ENCODE measurements at places on chromosomes 4 and X. TPM values are rescaled to one million over a fixed set of nuclear protein-coding genes. Genes with fewer than 3 reads are reported as not detected.
A peak's percentile ranks its signal among the peaks of the same experiment; 100 is the strongest.

DNA sequence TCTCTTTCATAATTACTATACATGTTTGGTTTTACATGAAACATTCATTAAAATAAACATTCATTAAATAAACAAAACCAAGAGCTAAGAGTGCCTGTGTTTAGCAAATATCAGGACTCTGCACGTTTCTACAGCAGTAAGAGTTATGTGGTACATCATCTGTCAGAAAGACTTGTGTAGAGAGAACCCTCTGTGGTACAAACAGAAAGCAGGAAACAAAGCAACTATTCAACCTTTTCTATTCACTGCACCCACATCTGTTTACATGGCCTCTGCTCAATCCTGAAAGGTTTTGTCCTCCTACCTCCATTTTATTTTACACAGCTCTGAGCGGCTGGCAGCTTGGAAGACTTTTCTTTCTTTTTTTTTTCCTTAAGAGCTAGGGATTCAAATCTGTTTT lies 90.7 kb upstream of the PCDH18 start:
- no peak for DNase-seq

- DNase-seq = no peak
These were observed 954.4 kb downstream of the FAT4 start for GRCh38 chr4:126269106-126269505.

- peak; percentile 28 for DNase-seq
These were observed 46.8 kb upstream of the PITX2 start for GRCh38 chr4:110669663-110670062.

- no peak for DNase-seq
These were observed 118.2 kb downstream of the ZNF827 start for GRCh38 chr4:145820407-145820806.

- DNase-seq = no peak
These were observed 270 bp downstream of the DNAAF6 start for GRCh38 chrX:107206697-107207065.

- DNase-seq = no peak
These were observed 53.6 kb downstream of the HHIP start for GRCh38 chr4:144699565-144699964.

DNA sequence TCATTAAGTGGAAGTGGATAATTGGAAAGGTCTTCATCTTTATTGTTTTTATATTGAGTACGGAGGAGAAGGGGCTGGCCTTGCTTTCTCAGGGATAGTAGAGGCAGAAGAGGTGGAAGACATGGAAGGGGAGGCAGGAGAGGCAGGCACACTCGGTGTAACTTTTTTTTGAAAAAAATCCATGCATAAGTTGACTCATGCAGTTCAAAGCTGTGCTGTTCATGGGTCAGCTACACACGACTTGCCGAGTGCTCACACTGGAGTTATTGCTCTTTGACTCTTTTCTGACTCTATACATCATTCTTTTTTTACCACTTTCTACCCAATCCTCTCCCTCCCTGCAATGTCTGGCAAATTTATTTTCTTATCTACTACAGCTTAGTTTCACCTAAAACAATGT lies 158.3 kb upstream of the AADAT start:
- DNase-seq = no peak

DNA sequence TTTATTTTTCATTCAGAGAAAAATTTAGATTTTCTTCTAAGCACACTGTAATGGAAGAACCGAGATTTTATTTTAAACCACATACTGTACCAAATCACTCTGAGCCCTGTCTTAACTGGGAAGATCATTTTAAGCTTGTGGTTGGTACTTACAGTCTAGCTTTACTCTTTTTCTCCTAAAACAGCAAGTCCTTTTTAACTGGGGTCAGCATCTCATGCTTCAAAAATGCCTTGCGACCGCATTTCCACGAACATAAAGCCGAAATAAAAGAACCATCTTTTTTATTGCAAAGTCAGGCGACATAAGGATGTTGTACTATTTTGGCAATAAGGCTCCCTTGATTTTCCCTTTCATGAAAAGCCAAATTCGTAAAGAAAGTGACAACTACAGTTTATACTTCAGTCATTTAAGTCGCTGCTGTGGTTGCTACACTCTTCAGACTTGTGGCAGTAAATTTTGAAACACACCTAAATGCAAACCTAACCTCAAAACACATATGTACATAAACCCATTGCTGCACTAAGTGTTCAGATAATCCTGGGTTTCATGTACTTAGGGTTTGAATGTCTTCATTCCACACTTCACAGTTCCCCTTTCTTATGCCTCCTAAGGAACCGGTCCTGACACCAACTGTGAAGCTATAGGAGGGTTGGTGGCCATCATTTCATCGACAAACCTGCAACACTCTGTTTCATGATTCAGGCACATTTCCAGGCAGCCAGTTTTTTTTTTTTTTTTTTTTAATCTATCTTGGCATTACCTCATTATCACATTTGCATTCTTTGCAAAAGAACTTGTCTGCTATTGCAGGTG lies 3.0 kb downstream of the STOX2 start:
- DNase-seq = no peak

- DNase-seq = no peak
These were observed 157.3 kb upstream of the TET2 start for GRCh38 chr4:104989371-104989770.

- DNase-seq = no peak
These were observed 551.5 kb upstream of the PITX2 start for GRCh38 chr4:111174331-111174730.

DNA sequence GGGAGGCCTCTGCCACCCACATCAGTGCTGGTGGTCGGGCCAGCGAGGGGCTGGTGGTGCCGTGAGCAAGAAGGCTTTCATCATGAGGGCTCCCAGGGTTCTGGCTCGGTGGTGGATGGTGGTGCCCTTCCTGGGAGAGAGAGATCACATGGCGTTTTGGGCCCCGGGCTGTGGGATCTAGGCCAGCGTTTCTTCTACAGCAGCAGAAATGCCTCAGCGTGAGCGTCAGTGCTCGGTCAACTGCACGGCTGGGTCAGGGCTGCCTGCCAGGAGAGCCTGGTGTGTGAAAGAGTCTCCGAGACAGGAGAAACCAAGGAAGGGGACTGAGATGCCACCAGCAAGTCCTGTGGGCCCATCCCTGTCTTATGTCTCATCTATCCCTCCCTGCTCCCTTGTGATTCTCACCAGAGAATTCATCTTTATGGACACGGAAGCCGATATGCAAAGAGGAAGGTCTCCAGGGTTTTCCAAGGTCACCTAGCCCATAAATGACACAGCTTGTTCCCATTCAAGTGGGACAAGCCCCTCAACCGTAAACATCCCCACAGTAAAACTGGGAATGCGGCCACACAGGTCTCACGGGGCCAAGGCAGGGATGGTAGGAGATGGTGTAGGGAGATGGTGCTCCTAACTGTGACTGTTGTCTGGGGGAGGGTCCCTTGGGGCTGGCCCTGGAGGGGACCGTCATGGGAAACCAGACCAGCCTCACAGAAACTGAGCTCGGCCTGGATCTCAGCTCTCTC lies 99.2 kb downstream of the SORCS2 start:
- DNase-seq = peak; percentile 40

DNA sequence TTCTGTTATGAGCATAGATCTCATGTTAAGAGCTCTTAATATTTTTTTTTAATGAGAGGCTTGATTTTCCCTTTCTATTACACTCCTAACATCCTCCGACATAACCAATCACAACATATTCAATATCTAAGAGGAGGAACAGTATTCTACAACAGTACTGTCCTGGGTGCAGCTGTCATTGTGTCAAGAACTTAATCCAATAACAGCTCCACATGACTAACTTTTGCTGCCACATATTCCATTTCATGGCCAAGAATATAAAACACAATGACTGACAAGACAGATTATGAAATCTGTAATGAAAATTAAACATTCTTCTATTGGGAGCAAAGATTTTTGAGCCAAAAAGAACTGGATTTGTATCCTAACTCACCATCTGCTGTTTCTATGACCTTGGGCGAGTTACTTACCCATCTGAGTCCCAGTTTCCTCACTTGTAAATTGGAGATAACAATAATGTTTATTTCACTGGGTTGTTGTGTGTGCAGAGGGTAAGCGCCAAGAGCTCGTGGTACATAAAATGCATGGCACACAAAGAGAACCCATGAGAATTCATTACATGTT lies 405.6 kb downstream of the SPRY1 start:
- DNase-seq = no peak

GRCh38 chrX:109187473-109188168 lies 294.3 kb downstream of the GUCY2F start:
- DNase-seq = no peak

DNA sequence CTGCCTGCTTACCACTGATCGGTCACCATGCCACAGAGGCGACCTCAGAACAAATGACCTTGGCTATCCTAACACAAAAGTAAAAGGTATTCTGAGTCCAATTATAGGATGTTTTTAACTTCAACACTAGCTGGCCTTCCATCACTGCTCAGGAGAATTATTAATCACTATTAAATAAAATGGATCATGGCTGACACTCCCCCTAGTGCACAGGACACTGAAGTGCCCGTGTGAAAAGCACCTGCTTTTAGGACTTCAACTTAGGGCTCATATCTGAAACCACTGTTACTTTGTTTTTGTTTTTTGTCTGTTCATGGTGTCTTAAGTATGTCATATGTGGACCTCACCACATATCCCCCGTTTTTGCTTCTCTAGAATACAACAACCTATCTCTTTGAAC lies 33.9 kb downstream of the STX18 start:
- no peak for DNase-seq

DNA sequence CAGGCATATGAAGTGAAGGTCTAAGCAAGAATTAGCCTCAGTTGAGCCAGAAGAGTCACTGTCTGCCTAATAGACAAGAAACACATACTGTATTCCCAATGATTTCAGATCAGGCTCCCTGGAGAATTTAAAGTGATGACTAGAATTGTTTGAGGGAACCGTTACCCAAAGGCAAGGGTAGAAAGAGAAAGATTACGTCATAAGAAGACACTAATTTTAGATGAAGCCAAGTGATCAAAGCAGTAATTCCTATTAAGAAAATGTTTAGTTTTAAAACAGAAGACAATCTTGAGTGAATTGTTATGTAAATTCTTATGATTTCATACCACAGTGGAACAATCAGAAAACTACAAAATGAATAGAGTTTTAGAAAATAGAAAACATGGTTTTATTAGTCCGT lies 194.5 kb upstream of the ARSJ start:
- DNase-seq = no peak

DNA sequence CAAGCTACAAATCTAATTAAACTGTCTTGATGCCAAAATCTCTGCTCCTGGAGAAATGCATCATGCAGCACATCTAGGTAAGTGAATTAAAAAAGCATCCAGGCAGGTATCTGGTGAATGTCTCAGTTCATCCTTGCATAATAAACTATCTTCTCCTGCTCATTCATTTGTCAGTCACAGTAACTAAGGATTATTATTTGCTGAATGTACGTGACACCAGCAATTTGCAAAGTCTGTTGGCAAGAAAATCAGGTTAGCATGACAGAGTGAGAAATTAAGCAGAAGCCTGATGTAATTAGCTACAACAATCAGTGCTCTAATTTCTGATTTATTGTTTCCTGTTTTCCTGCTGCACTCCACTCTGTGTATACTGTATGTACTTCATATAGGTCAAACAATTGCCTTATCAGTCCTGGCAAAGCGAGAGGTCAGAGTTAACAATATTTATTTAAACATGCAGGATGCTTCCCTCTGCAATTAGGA lies 213.6 kb downstream of the FBXO8 start:
- no peak for DNase-seq

- no peak for DNase-seq
These were observed 56.2 kb downstream of the CLDN22 start for GRCh38 chr4:183263787-183264386.

DNA sequence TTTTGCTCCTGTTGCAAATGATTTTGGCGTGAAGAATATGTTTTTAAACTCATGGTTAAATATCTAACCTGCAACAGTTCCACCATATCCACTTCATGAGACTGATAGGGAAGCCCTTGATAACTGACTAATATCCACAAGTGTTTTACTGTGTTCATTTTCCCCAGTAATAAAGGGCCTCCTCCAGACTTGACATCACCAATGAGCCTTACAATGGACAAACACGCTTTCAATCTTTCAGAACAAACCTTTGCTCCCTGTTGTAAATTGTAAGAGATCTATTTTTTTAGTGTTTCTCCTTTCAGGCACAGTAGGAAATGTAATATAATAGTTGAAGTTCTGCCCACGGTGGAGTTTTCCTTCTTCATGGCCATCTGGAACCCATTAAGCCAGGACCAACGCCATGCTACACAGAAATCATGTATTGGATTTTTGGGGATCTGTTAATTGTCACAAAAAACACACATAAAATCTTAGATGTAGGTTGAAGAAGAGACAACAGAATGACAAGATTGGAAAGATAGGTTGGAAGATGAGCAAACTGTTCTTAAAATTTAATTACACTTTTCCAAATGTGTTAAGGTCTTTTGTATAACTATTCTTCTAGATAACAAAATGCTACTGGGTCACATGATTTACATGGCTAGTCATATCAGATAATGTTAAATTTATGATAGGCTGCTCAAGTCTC lies 1030.1 kb downstream of the FSTL5 start:
- no peak for DNase-seq

- DNase-seq = no peak
These were observed 77.5 kb downstream of the IL15 start for GRCh38 chr4:141713771-141714445.

- DNase-seq = no peak
These were observed 2.2 kb downstream of the PDE6B start for GRCh38 chr4:627347-628125.

DNA sequence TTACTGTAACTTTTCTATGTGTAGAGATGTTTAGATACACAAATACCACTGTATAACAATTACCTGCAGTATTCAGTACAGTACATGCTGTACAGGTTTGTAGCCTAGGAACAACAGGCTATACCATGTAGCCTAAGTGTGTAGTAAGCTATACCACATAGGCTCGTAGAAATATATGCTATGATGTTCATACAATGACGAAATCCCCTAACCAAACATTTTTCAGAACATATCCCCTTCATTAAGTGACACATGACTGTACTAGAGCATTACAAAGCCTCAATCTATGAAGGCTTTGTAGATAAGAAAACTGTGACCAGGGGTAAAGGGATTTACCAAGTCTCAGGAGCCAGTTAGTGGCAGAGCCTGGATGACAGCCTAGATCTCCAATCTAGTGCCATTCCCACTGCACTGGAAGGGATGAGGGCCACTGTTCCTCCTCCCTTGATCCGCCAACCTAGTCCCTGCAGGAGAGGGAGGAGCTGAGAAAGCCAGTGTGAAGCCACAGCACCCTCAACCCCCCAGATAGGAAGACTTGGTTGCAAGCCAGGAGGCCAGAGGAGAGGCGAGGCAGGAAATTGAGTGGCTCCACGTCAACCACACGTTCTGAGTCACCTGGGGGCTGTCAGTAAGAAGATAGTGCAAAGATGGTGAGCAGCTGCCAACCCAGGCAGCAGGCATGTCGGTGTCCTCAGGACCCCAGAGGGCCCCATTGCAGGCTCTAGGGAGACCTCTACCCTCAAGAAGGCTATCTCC lies 227.7 kb downstream of the BCOR start:
- peak; percentile 26 for DNase-seq

- no peak for DNase-seq
These were observed 33.8 kb upstream of the AMELX start for GRCh38 chrX:11259437-11259836.

The PCYT1B gene
- not detected for total RNA-seq

The SPANXA2 gene
- not detected for total RNA-seq

The RTL9 gene
- total RNA-seq = not detected

The FGA gene
- not detected for total RNA-seq

The HPGDS gene
- total RNA-seq = 1.4 TPM

The SRPX gene
- 38.0 TPM for total RNA-seq

The FDCSP gene
- not detected for total RNA-seq

The HNRNPD gene
- total RNA-seq = 125 TPM

The CPLX1 gene
- total RNA-seq = 3.7 TPM

Data from transverse colon (tissue), 4 donors.